ENCODE measurements at places on chromosomes 4 and X.
A peak's percentile ranks its signal among the peaks of the same experiment; 100 is the strongest.

- no peak for DNase-seq
Observed at GRCh38 chr4:140989944-140990343, 143.3 kb downstream of the RNF150 start.

GRCh38 chr4:112545346-112545745 is 29.4 kb upstream of the NEUROG2 start:
- DNase-seq = no peak

DNA sequence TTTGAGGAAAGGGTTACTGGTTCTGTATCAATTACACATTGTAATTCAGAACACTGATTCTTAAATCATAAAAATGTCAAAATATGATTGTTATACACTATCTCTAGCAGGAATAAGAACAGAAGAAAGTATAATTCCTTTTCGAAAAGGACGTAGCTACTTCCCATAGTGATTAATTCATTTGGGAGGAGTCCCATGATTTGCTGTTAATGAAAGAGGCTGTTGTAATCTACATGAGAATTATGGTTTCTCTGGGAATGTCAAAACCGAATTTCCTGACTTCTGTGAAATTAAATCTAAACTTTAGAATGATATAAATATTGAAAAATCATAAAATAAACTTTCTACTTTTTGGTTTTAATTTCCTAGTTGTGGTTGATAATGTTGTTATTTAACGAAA is 191.1 kb upstream of the ETNPPL start:
- no peak for DNase-seq

GRCh38 chrX:3811331-3812311 is 98.2 kb upstream of the PRKX start:
- DNase-seq = peak; percentile 36

DNA sequence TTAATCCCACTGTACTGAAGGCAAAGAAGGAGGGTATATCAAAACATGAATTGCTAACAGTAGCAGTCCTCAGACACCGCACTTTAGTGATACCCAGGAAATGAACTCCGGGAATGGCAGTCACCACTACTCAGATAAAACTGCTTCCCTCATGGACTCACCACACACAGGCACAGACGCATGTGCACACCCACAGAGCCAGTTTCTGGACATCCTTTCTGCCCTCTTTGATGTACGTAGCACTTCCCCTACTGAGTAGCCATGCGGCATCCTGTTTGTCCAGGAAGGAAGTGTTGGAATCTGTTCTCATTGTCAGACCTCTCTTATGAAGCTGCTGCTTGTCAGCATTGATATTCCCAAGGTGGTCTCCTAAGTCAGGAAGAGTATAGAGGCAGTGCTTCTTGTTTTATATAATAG is 95.7 kb downstream of the DCLK2 start:
- DNase-seq = no peak

- no peak for DNase-seq
Observed at GRCh38 chr4:85946821-85947220, 413.0 kb downstream of the MAPK10 start.

GRCh38 chrX:23964191-23964590 is 56.4 kb downstream of the CXorf58 start:
- no peak for DNase-seq

GRCh38 chrX:129540722-129541184 is 694 bp downstream of the OCRL start:
- no peak for DNase-seq

DNA sequence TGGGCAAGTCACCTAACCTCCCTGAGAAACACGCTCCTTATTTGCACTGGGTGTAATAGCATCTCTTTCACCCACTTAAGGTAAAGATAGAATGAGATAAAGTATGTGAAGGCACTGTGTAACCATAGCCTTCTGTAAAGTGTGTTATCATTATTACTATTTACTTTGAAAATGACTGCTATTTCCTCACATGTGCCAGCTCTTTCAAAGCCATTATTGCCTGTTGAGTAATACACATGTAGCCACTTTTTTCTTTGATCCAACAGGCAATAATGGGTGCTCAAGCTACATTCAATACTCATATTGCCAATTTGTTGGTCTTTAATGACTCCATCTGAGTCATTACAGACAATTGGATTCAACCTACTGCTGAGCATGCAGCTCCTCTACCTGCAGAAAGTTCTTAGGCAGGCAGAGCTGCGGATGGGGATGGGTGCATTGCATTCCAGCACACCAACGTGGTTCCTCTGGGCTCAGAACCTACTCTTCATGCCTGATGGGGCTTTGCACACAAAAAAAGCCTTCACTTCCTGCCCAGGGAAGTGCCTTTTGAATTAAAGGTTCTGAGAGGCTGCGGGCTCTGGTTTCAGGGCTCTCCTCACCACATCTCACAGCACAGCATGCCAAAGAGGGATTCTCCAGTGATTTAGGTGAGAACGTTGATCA is 9.7 kb downstream of the PTCHD1 start:
- DNase-seq = no peak

GRCh38 chrX:23114241-23114640 is 114.5 kb downstream of the DDX53 start:
- DNase-seq = no peak

- peak; percentile 37 for DNase-seq
Observed at GRCh38 chr4:26105815-26106699, 192.0 kb downstream of the SMIM20 start.

DNA sequence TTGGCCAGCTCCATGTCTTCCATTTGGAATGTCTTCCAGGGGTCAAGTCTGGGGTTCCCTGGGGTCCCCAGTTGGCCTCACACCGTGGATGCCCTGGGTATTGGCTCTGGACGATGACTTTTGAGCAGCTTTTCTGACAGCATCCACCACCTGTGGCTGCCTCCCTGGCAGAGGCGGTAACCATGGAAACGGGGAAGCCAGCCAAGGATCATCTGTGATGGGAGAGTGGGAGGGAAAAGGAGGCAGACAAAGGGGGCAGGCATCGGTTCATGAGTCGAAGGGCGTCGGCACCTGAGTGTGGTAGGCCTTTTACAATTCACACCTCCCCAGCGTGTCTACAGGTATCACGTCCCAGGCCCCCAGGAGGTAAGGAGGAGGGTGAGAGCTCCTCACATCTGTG is 152.2 kb downstream of the ASMT start:
- DNase-seq = no peak

DNA sequence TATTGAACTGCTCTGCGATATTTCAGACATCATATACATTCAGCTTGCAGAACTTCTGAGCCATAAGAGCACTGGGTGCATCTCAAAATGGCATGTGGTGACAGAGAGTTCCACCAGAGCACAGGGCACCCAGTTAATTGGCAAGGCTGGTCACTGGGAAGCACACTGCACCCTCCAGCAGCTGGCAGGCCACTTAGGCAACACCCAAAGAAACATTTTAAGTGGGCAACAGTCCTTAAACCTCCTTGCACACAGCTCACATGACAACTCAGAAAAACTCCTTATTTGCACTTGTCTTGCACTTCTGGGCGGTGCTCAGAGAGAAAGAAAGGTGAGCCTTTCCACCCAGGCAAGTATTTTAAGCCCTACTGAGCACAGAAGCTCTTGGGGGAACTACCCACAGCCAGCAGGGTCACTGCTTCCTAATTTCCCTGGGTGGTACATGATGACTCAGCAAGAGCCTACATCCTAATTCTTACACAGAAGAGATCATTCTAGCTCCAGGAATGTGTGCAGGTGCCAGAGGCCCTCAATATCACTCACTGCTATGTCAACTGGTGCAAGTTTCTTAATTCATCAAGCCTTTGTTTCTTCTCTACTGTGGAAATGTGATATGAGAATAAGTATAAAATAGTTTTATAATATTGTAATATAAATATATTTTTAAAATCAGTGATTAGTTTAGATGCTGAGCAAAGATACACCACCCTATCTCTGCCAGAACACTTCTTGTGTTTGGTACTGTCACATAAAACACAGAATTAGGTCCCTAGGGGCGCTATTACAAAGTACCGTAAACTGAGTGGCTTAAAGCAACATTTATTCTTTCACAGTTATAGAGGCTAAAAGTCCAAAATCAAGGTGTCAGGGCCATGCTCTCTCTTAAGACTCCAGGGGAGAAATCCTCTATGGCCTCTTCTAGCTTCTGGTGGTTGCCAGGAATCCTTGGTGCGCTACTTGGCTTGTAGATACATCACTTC is 155.1 kb upstream of the PPARGC1A start:
- no peak for DNase-seq

GRCh38 chrX:43003204-43003565 is 225.2 kb upstream of the PPP1R2C start:
- DNase-seq = no peak

DNA sequence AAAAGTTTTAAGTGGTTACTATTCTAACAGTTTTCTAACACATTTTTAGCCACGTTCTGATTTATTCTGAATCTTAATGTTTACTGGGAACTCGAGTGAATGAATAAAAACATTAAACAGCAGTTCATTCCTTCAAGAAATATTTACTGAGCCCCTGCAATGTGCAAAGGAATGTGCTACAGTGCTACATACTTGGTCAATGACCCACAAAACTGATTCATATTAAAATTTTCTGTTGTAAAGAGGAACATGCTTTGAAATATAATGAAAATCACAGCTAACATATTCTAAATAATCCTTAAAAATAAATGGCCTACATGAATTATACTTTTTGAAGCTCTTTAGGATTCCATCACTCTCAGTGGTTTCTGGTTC is 78.7 kb downstream of the ARAP2 start:
- no peak for DNase-seq

DNA sequence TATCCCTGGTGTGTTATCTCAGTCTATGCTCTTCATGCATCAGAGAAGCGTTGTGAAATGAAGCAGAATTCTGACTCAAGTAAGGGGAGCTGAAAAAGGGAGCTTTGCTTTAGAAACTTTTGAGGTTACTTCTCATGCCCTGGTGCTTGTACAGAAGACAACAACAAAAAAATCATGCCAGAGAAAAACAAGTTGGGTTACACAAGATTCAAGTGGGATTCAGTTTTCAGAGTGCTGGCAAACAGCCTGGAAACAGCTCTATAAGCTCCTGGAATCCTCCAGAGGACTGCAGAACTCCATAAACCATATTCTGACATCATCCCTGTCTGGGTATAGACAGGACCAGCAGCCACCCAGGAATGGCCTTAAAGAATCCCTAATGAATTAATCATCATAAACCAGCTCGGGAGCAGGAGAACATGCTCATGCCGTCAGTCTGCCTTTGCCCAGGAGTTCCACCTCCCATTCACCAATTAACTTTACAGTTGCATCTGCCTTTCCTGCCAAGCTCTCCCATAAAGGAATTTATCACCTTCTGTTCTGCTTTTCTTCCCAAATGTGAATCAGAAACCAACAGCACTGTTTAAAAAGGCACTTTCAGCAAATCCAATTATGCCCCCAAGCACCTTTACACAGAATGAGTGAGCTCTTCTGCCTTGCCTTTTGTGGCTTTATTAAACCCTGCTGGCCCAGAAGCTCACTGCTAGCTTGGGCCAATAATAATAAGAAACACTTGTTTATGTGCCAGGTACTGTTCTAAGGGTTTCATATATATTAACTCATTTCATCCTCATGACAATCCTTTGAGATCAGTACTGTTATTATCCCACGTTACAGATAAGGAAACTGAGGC is 54.5 kb upstream of the FBXW7 start:
- peak; percentile 98 for DNase-seq

DNA sequence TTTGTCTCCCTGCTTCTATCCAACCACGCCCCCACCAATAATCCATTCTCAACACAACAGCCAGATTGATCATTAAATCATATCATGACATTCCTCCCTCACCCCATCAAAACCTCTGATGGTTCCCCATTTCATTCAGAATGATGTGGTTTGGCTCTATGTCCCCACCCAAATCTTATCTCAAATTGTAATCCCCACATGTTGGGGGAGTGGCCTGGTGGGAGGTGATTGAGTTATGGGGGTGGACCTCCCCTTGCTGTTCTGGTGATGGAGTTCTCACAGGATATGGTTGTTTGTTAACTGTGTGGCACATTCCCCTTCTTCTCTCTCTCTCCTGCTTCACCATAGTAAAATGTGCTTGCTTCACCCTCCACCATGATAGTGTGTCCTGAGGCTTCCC is 23.3 kb downstream of the TRMT2B start:
- DNase-seq = no peak

DNA sequence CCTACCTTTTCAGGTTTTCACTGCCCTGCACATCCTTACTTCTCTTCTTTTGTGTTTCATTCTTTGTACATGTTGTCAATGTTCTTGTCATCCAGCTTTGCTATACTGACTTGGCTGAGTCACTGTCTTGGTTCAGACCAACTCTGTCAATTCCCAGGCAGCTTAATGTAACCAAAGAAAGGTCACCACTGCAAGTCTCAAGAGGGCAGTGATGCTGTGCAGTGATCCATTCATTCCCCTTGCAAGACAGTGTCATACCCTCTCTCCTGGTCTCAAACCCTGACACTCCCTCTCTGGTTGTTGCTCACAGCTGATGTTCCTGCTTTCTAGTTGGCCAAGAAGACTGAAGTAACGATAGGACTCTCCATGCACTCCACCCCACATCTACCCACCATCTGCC is 17.5 kb downstream of the RAB39B start:
- no peak for DNase-seq
